Stimulated activated CD4-positive, alpha-beta T cell treated with anti-CD3 and anti-CD28 coated beads, Interleukin-15, amount 100 ng/mL, for 48 hours (primary cell): ENCODE measurements at places on chromosomes 12 and 14.

- DNase-seq: no peak
Observed at GRCh38 chr12:124938587-124938986, 24.1 kb upstream of the UBC start.

GRCh38 chr14:105313381-105314286, 914 bp upstream of the PACS2 start:
- no peak for DNase-seq

- no peak for DNase-seq
Observed at GRCh38 chr12:96420277-96420835, 20.1 kb upstream of the CDK17 start.

- DNase-seq: no peak
Observed at GRCh38 chr14:90443161-90444076, 46.6 kb downstream of the CALM1 start.

- no peak for DNase-seq
Observed at GRCh38 chr12:122201381-122201780, 2.1 kb upstream of the B3GNT4 start.

DNA sequence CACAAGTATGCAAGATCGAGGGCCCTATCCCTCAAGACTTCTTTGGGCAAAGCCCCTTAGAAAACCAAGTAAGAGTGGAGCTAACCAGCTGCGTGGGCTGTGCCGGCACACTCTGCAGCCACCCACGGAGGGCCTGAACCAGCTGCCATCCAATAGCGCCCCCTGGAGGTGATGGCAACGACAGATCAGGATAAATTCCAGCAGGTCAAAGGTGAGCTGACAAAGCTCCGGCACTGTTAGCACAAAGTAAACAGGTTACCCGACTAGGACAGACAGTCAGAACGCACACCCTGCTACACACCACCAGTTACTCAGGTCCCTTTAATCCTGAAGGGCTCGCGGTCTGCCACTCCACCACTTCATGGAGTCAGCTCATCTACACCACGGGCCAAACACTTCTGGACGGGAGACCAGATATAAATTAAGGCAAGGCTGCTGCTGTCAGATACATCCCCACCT, 4.9 kb downstream of the ZBTB39 start:
- DNase-seq: peak; percentile 49

DNA sequence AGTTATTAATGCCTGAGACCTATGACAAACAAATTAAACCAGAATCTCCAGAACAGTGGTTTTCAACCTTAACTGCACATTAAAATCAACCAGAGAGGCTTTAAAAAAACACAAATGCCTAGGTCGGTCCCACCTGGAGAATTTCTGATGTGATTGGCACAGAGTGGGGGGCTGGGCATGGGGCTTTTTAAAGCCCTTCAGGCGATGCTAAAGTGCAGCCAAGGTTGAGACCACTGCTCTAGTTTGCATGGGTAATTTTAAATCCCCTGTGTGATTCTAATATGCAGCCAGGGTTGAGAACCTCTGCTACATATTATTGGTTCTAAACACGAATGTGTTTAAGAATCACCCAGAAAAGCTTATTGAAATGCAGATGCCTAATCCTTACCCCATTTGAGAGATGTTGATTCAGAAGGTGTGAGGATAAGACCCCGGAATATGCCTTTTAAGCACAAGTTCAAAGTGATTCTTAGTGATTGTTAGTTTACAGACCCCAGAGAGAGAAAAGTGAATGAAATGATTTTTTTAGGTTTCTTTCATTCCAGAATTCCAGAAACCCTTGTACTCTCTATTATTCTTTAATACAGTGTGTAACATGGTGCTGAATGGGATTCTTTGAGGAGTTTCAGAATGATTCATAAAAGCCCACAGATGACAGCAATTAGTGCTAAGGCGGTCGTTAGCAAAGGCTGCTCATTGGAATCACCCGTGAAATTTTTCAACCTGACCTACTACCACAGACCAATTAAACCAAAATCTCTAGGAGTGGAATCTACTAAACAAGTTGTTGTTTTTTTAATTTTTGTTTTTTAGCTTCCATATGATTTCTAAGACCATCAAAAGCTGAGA, 44.9 kb downstream of the LIN7A start:
- no peak for DNase-seq

- DNase-seq: no peak
Observed at GRCh38 chr12:51218607-51219161, 822 bp upstream of the POU6F1 start.

- DNase-seq: no peak
Observed at GRCh38 chr12:114447274-114447716, 41.4 kb upstream of the TBX5 start.

DNA sequence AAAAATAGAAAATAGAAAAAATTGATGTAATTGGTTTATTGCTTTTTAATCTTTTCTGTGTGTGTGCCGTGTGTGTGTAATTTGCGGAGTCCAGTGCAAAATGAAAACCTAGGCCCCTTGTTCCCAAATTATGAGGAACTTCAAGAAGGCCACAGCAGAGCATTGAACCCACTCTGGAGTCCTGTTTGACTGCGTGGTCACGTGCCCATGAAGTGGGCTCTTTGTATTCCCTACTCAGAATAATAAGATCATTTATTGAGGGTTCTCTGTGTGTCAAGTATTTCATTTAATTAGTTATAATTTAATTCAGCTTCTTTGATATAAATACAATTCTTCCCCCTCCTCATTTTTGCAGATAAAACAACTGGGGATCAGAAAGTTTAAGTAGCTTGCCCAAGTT, 12.3 kb upstream of the NINJ2 start:
- no peak for DNase-seq

DNA sequence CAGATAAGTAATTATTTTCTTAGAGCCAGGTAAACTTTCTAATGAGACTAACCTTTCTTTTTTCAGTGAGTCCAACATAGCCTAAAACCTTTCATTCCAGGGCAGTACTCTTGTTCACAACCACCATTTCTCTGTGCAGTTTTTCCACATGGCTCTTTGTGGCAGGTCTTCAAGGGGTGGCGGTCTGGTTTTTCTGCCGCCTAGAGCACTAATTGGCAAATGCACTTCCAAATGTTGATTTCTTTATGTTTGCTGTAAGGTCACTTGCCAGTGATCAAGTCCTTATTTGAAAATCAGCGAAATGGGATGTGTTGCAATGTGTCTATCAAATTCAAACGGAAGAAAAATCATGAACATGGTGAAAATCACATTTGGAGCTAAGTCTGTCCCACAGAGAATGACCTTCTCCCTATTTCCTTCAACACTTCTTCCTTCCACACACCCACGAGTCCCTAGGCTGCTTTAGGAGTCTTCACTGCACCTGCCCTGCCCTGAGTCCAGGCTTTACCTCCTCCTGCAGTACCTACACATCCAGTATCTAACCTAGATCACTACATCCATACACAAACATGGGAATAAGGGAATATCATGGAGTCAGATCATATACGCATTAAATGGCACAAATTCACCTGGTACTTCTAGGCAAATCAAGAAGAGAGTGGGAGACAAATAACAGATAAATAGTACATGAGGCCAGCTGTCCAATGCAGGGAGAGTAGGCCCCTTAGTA, 1.9 kb downstream of the SRGAP1 start:
- DNase-seq: no peak

DNA sequence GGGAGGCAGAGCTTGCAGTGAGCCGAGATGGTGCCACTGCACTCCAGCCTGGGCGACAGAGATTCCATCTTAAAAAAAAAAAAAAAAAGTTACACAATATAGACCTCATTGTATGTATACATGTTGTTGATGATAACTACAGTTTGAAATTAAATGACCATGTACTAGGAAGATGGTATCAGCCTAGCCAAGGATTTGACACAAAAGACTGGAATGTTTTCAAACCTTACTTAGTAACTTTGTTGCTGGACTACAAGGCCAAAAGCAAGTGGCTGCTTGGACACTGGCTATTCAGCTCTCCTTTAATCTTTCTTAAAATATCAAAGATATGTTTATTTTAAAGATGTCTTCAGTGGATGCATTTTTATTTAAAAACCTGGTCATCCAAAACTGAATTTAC, 18.9 kb upstream of the NUDT4 start:
- DNase-seq: no peak

GRCh38 chr12:47747126-47747525, 11.6 kb downstream of the RAPGEF3 start:
- no peak for DNase-seq

DNA sequence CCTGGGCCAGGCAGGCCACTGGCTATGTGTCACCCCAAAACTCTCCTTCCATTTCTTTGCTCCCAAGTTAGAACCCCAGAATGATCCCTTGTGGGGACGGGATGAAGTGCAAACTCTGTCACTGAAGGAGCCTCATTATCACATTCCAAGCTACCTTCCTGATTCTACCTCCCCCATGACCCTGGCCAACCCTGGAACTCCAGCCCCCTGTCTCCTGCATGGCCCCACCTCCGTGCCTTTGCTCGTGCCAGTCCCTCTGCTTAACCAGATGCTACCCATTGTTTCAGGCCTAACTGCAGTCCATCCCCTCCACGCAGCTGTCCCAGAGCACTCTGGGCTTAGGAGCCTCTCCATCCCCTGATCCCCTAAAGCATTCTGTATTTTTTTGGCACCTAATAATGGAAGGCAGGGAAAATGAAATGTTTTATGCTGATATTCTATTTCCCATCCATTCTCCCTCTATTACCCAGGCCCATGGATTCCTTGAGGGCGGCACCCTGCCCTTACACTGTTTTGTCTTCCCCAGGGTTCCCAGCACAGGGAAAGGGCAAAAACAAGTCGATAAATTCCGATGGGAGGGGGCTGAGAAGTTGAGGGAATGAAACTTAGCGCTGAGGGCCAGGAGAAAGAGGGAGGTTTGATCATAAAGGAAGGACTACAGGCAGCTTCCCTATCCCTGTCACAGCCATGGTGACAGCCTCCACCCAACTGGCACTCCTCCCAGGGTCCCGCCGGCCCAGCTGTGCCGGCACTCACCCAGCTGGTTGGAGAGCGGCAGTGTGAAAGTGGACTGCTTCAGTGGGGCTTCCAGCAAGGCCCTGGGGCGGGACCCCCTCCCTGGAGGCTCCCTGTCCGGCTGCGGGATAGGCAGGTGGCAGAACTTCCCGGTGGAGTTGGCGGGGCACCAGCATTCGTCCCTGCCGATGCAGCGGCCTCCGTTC, 58.1 kb downstream of the ISCA2 start:
- no peak for DNase-seq

- no peak for DNase-seq
Observed at GRCh38 chr12:111823891-111824290, 18.1 kb upstream of the MAPKAPK5 start.

- no peak for DNase-seq
Observed at GRCh38 chr14:33573301-33573880, 377.5 kb downstream of the EGLN3 start.

- no peak for DNase-seq
Observed at GRCh38 chr12:124385219-124385969, 90.5 kb downstream of the RFLNA start.

- DNase-seq: no peak
Observed at GRCh38 chr14:29815016-29815674, 112.5 kb downstream of the PRKD1 start.

- DNase-seq: peak; percentile 3
Observed at GRCh38 chr14:30355431-30355913, 203.5 kb upstream of the G2E3 start.

GRCh38 chr12:106145539-106146447, 7.0 kb upstream of the NUAK1 start:
- no peak for DNase-seq

DNA sequence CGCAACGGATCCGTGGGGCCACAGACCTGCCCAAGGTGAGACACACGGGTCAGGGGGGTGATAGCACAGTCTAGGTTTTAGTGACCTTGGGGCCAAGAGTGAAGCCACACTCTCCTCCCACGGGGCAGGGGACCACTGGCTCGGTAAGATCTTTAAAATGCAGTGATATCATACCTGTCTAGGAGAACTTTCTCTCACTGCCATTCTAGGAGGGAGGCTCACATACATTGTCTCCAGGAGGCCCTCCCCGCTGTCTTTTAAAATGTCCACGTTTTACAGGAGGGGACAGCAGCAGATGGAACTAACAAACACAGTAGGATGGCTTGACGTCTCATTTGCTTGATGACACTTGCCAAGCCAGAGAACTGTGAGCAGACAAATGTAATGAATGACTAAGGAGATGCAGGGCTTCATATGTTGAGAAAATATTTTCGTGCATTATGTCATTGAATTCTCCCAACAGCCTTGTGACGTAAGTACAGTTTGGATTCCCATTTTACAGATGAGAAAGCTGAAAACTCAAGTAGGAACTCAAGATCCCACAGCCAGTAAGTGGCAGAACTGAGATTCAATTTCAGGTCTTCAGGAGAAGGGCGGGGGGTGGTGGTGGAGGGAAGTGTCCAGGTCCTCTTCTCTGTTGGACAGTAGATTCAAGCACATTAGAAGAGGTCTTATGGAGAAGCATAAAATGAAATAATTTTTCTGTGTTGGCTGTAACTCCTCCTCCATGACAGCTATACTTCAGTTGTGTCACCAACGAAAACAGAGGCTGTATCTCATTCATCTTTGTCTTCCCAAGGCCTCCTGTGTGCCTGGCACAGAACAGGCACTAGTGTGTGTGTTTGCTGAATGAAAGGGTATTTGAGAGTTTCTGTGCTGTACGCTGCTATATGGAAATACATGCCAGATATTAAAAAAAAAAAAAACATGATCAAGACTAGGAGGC, 2.1 kb downstream of the VASH1 start:
- no peak for DNase-seq

DNA sequence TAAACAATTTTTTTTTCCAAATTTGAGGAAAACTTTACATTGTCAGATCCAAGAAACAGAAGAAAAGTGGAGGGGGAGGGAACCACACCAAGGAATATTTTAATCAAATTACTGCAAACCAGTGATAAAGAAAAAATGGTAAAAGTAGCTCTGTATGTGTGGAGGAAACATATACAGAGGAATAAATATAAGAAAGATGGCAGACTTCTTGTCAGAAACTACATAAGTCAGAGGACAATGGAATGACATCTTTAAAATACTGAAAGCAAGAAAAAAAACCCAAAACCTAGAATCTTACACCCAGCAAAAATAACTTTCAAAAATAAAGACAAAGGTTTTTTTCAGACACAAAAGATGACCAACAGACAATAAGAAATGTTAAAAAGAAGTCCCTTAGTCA, 10.2 kb upstream of the LLPH start:
- no peak for DNase-seq

DNA sequence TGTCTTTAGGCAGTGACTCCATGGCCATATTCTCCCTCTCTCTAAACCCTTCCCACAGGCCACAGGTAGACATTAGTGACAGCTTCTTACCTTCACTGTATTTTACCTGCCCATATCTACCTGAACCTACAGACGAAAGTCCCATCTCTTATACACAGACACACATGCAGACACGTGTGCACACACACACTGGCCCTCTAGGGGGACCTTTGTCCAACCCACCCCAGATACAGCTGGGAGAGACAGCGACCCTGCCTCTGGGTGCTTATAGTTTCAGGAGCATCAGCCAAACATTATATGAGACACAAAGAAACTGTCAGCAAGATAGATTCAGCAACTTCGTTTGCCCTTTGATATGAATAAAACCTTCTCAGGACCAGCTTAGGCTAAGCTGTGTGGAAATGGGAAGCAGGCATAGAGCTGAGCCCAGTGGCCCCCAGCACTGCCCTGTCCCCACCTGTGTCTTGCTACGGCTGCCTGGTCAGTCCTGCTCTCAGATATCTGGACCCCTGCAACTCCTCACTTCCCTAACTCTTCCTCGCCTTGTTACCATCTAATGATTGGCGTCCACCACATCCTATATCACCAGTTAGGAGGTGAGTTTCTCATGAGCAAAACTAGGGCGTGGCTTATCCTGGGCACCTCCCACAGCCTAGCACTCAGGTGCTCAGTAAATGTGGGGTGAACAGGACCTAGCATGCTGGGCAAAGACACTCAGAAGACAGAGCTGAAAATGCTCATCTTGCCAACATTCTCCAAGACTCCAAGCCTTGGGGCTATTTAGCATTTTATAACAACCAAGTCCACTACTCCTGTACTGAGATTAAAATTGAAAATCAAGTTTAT, 12.0 kb upstream of the CD9 start:
- DNase-seq: no peak

- DNase-seq: no peak
Observed at GRCh38 chr12:109900752-109901580, 892 bp downstream of the TCHP start.
